Neural crest cell (in vitro differentiated cells): ENCODE measurements at places on chromosomes 11 and 22. TPM values are rescaled to one million over a fixed set of nuclear protein-coding genes. Genes with fewer than 3 reads are reported as not detected.

- peaks cover 12% of the 10 kb centered on the region for H3K4me1 ChIP-seq
- H3K4me3 ChIP-seq = no peak overlapping the region
- H3K27me3 ChIP-seq = peaks cover 4% of the 10 kb centered on the region
- H3K36me3 ChIP-seq = no peaks in the 10 kb centered on the region
These were observed 424.6 kb downstream of the BRD1 start for GRCh38 chr22:49403102-49403501.

GRCh38 chr22:44256556-44257485, 55.9 kb downstream of the SHISAL1 start:
- no peak overlapping the region for H3K27ac ChIP-seq
- H3K36me3 ChIP-seq = no peaks in the 10 kb centered on the region
- peaks cover 9% of the 10 kb centered on the region for H3K27me3 ChIP-seq
- DNase-seq = no peak

DNA sequence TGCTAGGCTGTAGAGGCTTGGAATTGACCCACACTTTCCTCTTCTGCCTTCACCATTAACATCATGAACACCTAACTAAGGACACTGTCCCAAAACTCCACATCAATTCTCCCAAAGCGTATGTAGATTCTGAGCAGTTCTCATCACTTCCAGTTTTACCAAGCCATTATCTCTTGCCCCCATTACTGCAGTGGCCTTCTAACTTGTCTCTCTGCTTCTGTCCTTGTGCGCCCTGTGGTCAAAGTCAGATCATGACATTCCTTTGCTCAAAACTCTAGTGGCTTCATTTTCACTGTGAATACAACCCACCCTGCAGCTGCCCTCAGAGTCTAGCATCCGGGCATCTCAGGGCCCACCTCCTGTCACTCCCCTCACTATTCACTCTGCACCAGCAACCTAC, 13.1 kb upstream of the TOP3B start:
- H3K36me3 ChIP-seq = no peaks in the 10 kb centered on the region
- no peak for DNase-seq
- H3K27me3 ChIP-seq = peaks cover 39% of the 10 kb centered on the region
- no peak overlapping the region for H3K4me3 ChIP-seq

GRCh38 chr11:115939731-115940421, 435.7 kb upstream of the CADM1 start:
- H3K36me3 ChIP-seq = no peaks in the 10 kb centered on the region
- DNase-seq = no peak
- no peak overlapping the region for H3K4me3 ChIP-seq
- H3K27ac ChIP-seq = no peak overlapping the region
- H3K27me3 ChIP-seq = no peaks in the 10 kb centered on the region

GRCh38 chr11:113728814-113729213, 22.7 kb upstream of the TMPRSS5 start:
- no peaks in the 10 kb centered on the region for H3K27me3 ChIP-seq
- DNase-seq = no peak
- H3K27ac ChIP-seq = peak overlapping the region; percentile 9
- H3K4me3 ChIP-seq = no peak overlapping the region

DNA sequence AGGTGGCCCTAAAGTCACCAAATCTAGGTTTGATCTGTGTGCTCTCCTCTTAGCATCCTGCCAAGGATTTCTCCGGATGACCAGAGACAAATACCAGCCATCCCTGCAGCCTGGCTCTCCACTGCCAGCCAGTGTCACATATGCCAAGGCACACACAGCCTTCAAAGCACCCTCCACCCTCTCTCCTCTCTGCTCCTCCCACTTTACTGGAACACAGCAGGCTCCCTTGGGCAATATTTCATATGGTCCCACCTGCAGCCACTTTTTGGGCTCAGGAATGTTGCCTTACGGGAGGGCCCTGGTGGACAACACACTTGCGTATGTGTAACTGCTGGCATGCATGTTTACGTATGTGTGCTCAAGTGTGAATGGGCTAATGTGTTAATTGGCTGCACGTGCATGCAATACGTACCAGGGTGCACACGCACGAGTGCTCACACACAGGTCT, 183.9 kb downstream of the CEP164 start:
- H3K27ac ChIP-seq = peak overlapping the region; percentile 83
- H3K4me1 ChIP-seq = peaks cover 48% of the 10 kb centered on the region
- no peaks in the 10 kb centered on the region for H3K27me3 ChIP-seq
- DNase-seq = no peak
- H3K36me3 ChIP-seq = no peaks in the 10 kb centered on the region

GRCh38 chr11:825366-826226, 2.1 kb upstream of the CRACR2B start:
- H3K27ac ChIP-seq = no peak overlapping the region
- H3K4me1 ChIP-seq = peaks cover 21% of the 10 kb centered on the region
- H3K27me3 ChIP-seq = peaks cover 42% of the 10 kb centered on the region
- no peaks in the 10 kb centered on the region for H3K36me3 ChIP-seq
- H3K4me3 ChIP-seq = no peak overlapping the region

GRCh38 chr11:36507824-36508489, 2.1 kb downstream of the TRAF6 start:
- no peak overlapping the region for H3K27ac ChIP-seq
- peak overlapping the region; percentile 95 for H3K4me3 ChIP-seq
- peaks cover 19% of the 10 kb centered on the region for H3K4me1 ChIP-seq
- H3K36me3 ChIP-seq = peaks cover 3% of the 10 kb centered on the region

DNA sequence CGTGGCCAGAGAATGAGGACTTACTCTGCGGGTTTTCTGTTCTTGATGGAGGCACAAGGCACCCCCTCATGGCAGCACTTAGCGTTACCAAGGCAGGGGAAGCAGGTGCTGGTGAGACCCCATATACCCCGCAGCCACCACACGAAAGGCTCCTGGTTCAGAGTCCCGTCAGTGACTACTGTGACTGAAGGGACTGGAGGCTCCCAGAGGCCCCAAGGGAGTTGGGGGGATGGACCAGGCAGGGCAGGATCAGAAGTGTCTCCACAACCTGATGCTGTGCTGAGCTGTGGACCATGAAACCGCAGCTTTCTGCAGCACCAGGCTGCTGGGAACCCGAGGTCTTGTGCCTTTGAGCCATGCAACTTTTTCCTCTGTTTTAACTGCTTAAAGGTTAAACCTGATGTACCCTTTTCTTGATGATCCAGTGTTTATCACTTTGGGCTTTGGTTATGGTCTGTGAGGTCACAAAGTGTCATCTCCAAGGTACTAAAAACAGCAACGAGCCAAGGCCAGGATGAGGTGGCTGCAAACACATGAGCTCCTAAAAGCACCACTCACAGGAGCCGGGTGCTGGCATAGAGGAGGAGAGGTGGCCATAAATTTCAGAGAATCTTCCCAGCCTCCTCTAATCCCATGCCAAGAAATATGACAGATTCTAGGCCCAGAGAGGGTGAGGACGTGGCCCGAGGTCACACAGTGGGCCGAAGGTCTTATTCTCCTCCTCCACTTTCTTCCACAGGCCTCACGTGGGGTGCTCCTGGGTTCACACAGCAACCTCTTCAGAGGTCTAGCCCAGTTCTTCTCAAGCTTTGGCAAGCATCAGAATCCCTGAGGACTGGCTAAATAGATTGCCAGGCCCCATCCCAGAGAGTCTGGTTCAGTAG, 4.2 kb upstream of the LRRC32 start:
- H3K4me3 ChIP-seq = no peak overlapping the region
- peaks cover 16% of the 10 kb centered on the region for H3K4me1 ChIP-seq

DNA sequence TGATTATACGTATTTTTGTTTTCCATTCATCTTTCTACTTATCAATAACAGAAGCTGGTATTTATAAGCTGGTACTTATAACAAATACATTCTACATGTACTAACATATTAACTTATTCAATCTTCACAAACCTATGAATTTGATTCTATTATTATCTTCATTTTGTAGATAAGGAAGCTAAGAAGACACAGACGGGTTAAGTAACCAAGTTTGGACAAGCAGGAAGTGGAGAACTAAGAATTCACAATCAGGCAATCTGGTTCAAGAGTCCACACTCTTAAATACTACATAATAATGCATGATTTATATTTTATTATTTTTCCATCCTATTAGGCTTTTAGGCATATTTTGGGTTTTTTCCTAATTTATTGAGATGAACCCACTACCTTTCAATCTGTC, 25.0 kb downstream of the FCHSD2 start:
- H3K27me3 ChIP-seq = no peaks in the 10 kb centered on the region
- H3K27ac ChIP-seq = no peak overlapping the region

DNA sequence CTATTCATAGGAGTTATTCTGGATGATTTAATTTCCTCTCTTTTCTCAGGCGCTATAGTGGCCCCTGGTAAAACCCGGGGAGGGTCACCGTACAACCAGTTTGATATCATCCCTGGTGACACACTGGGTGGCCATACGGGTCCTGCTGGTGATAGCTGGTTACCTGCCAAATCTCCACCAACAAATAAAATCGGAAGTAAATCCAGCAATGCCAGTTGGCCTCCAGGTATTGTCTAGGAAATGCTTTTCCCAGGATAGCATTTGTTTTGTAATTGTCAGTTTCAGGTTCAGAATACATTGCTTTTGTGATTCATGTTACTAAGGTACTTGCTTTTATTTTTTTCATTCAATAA, 35.6 kb upstream of the ADSL start:
- H3K4me3 ChIP-seq = peak overlapping the region; percentile 12
- peaks cover 29% of the 10 kb centered on the region for H3K36me3 ChIP-seq
- H3K27ac ChIP-seq = peak overlapping the region; percentile 80
- H3K27me3 ChIP-seq = no peaks in the 10 kb centered on the region

LPXN gene
- 2.9 and 3.1 TPM in 2 replicates for total RNA-seq

PDGFD gene
- total RNA-seq = 3.3 and 3.4 TPM in 2 replicates
